ENCODE measurements at places on chromosomes 5 and 9. TPM values are rescaled to one million over a fixed set of nuclear protein-coding genes. Genes with fewer than 3 reads are reported as not detected.

Gene SQSTM1
- total RNA-seq, result 46.9 TPM

Gene IRF1
- total RNA-seq, result 1.2 TPM

Gene TEK
- 6.9 TPM for total RNA-seq

Gene RANBP17
- total RNA-seq, result 190 TPM

Measured in frontal cortex (tissue), 4 donors.